Right lobe of liver (tissue), 6 donors: ENCODE measurements at places on chromosomes 16 and 17. TPM values are rescaled to one million over a fixed set of nuclear protein-coding genes. Genes with fewer than 3 reads are reported as not detected.

CCDC182 gene
- not detected for total RNA-seq

HOXB2 gene
- total RNA-seq = 1.4 TPM

ASPA gene
- 3.3 TPM for total RNA-seq

CPHXL2 gene
- not detected for total RNA-seq

SYCE1L gene
- 2.2 TPM for total RNA-seq

FA2H gene
- not detected for total RNA-seq

P2RX1 gene
- 0.58 TPM for total RNA-seq

RNF157 gene
- 9.5 TPM for total RNA-seq
